Activated CD4-positive, alpha-beta T cell treated with anti-CD3 and anti-CD28 coated beads for 24 hours (primary cell): ENCODE measurements at places on chromosomes 1 and 21.

DNA sequence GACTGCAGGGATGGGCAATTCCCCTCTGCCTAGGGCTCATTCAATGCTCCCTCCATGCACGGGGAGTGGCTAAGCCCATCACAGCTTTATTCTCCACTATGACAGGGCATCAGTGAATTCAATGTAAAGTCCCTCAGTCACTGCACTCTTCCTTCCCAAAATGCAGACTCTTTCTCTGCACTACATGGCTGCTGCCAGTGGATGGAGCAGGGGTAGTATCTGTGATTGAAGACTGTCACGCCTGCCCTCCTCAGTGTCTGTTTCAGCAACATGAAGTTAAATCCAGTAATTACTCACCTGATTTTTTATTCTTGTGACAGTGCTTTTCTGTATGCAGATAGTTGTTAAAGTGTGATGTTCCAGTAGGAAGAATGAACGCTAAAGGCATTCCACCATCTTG lies 1323.2 kb downstream of the AMY1C start:
- DNase-seq, result no peak

DNA sequence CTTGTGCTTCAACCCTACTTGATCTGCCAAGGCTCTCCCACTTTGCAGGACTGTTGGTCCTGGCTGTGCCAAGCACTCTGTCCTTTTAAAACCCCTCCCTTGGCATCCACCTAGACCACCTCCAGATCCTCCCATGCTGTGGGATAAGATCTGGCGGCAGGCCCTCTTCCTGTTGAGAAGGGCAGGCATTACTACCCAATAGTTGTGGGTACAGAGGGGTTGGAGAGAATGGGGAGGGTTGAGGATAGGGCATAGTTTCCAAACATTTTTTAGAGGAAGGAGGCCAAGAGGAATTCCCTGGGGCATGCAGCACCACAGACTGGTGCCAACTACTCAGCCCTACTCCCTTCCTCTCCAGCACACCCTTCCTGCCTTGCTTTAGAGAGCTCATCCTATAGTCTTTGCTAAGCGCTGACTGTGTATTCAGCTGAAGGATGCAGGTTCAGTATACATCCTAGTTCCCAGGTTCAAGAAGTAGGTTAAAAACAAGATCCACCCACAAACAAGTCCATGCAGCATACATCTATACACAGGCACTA lies 70.7 kb downstream of the TRABD2B start:
- DNase-seq, result no peak

- DNase-seq, result no peak
Measured at GRCh38 chr1:17572264-17572985, 32.9 kb downstream of the ARHGEF10L start.

GRCh38 chr1:118264343-118264742 lies 79.3 kb upstream of the SPAG17 start:
- no peak for DNase-seq

GRCh38 chr21:45248893-45249381 lies 38.8 kb downstream of the POFUT2 start:
- DNase-seq, result no peak

DNA sequence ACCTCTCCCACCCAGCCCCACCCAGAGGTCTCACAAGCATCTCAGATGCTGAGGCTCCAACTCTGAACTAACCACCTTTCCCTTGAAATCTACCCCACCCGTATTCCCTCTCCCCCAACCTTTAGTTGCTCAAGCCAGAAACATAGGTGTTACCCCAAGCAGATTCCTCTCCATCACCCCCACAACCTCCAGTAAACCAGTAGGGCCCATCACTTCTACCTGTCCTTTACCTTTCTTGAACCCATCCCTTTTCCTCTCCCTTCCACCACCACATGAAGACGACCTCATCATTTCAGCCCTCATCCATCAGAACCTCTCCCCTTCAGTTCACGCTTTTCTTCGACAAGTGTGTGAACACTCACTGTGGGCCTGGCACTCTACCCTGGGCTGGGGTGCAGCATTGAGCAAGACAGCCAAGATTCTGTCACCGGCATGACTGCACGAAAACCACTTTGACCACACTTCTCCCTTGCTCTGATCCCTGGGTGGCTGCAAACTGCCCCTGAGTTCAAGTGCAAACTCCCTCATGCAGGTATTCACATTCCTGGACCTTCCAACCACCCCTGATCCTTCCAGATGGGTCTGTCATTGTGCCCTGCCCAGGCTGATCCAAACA lies 65.5 kb upstream of the LAPTM5 start:
- DNase-seq, result no peak

- no peak for DNase-seq
Measured at GRCh38 chr1:180970333-180971079, 52.2 kb downstream of the STX6 start.

- DNase-seq, result no peak
Measured at GRCh38 chr1:150321826-150322166, 463 bp downstream of the PRPF3 start.

DNA sequence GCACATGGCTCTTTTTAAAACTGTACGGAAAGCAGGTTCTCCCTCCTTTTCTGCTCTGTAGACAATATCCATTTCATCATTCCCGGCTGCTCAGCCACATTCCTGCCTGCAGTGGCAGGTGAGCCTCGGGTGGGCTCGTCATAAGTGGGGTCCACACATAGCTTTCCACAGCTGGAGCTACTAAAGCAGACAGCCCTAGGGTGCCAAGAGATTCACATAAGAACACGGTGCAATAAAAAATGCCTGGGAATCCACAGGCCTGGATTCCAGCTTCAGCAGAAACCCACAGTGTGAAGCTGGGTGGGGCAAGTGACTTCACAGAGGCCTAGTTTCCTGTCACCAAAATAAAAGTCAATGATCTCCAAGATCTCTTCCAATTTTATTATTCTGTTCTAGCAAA lies 96.4 kb downstream of the MIS18A start:
- DNase-seq, result no peak

- DNase-seq, result no peak
Measured at GRCh38 chr1:212783976-212784375, 7.6 kb downstream of the NSL1 start.

GRCh38 chr1:29420202-29420601 lies 183.9 kb downstream of the PTPRU start:
- DNase-seq, result no peak

DNA sequence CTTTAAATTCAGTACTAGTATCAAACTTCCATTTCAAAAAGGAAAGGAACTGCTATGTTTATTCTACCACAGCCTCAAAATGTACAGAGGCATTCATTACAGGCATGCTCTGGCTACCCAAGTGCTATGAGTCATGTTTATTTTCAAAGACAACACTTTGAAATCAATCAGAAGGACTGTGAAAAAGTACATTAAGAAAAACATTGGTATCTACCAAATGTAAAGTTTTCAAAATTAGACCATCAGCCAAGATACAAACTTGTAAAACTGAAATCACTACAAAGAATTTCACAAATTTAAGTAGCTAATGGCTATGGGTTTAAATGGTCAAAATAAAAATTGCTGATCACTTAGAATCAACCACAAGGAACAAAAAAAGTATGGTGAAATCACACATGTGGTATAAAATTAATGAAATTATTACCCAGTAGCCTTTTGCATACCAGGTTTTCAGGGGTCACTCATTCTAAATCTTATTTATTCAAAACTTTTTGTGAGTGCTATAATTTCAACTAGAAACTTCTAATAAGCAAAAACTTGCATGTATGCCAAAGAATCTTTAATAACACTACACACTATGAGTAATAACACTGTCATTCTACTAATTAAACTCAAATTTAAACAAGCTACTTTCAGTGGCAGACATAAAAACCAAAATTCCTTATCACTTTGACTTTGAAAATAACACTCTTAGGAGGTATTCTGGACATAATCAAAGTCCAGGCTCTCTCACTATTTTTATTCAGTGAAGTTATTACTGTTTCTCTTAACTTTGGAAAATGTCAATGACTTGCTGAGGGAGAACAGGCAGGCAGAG lies 49.2 kb downstream of the ENAH start:
- no peak for DNase-seq

- no peak for DNase-seq
Measured at GRCh38 chr1:93668951-93669350, 12.7 kb downstream of the BCAR3 start.

DNA sequence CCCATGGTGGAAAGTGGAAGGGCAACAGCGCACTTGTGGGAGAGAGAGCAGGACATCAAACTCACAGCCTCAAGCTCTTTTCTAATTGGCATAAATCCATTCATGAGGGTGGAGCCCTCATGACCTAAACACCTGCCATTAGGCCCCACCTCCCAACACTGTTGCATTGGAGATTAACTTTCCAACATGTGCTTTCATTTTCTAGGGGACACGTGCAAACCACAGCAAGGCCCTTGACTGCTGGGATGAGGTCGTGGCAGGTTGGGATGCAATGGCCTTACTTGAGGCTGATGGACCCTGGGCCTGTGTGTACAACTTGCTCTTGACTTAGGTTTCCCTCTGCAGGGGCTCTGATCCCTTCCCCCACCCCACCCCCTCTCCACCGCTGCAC lies 35.9 kb upstream of the NEK2 start:
- DNase-seq, result no peak

DNA sequence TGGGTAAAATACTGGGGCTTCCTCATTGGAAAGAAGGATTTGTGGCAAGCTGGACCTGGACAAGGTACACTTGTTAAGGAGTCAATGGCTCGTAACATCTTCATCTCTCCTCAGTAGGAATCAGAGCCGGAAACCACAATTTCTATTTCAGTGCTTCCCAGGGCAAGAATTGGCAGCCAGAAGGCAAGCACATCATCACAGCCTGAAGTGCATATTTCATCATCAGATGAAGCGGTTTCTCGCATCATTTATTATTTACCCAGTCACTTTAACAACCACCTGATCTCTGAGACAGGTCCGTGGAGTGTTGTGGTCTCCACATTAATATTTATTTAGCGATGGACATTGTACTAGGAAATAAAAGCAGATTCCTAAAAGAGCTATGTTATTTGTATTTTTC lies 55.0 kb downstream of the KCNJ15 start:
- no peak for DNase-seq

DNA sequence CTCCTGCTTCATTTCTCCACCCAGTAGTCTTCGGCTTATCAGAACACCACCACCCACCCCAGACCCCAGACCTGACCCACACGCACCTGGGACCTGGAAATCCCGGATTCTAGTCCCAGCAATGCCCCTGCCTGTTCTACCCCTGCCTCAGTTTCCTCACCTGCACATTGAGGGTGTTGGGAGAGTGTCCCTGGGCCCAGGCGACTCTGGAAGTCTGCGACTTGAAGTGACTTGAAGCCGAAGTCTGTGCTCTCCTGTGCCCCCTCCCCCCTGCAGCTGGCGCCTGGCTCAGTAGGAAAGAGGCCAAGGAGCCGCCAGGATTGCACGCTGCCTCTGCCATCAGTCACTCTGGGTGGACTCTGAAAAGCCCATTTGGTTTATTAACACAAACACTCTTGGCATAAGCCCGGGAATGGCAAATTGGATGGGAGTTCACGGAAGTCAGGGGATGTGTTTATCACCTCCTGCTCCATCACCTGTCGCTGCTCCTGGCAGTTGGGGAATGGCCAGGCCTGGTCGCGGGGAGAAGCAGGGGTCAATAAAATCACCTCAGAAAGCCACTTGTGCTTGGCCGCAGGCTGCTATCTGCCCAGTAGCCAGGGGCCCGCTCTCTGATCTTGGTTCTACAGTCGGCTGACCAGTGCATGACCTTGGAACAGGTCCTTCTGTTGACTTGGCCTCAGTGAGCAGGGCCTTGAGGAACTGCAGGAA lies 132.7 kb downstream of the ACTL8 start:
- no peak for DNase-seq

DNA sequence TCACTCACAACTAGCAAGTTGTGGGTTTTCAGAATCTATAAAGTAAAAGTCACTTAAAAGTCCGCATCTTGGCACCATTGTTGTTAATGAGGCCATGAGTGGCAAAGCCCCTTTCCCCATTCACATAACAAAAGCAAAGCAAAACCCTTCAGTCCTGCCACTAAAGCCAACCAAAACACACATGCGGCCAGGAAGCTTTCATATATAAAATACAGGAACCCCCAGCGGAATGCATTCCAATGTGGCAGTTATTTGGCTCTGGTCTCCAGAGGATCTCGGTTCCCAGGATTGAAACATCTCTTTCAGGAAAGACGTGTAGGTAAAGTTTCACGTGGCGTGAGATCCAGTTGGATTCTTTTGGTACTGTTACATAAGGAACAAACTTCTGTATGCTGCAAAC lies 2.5 kb upstream of the LBR start:
- no peak for DNase-seq

GRCh38 chr1:36981771-36982622 lies 52.3 kb downstream of the GRIK3 start:
- DNase-seq, result no peak

GRCh38 chr1:218384581-218384993 lies 39.5 kb downstream of the TGFB2 start:
- no peak for DNase-seq

- no peak for DNase-seq
Measured at GRCh38 chr1:221101807-221102605, 222.8 kb downstream of the HLX start.

DNA sequence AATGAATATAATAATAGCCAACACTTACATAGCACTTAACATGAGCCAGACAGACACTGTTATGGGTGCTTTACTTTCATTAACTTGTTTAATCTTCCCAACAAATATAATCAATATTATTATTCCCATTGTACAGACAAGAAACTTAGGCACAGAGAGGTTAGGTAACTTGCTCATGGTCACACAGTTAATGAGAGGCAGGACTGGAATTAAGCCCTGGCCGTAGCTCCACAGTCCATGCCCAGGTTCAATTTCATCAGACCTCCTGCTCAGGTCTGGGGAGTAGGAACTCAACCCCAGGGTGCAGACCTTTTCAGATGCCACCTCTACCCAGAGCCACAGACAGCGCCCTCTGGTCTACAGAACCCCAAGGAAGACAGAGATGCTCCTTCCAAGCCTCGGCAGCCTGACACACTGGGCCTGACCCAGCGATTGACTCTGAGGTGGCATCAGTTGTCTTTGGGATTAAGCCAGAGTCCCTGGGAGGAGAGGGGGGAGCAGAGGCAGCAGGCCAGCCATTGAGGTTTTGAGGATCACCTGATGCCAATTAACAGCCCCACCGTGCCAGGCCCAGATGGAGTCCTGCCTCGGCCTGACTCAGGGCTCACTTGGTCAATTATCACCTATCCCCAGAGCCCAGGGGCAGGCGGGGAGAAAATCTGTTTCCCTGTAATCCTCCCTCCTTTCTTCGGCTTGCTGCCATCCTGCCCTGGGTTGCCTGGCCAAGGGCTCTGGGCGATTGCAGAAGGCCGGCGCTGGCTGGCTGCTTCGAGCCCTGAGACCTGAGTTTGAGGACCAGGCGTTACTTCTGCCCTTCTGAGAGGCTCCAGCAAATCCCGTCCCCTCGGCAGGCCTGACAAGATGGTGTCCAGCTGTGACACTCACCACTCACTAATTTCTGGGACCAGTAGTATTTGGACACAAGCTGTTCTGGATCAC lies 116.7 kb downstream of the LACTBL1 start:
- DNase-seq, result no peak

GRCh38 chr1:43280692-43281091 lies 4.7 kb downstream of the C1orf210 start:
- no peak for DNase-seq

DNA sequence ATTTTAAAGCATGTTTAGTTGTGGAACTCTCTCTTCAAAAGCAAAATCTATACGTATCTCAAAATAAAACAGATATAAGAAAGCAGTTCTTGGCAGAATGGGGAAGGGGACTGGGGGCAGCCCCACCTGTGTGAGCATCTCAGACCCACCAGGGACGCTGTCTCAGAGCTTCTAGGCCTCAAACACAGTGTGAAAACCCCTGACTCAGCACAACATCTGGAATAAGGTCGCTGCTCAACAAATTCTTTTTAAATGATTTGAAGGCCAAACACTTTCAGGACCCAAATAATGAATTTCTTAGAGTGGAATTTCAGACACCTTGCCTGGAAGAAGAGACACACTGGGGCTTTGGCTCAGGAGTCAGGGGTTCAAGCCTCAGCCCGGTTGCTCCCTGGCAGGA lies 27.1 kb upstream of the GRHL3 start:
- DNase-seq, result no peak

- DNase-seq, result no peak
Measured at GRCh38 chr1:71298633-71299032, 217.8 kb upstream of the ZRANB2 start.
